RWPE1 (cell line): ENCODE measurements at places on chromosomes 5 and 9.
A peak's percentile ranks its signal among the peaks of the same experiment; 100 is the strongest.

DNA sequence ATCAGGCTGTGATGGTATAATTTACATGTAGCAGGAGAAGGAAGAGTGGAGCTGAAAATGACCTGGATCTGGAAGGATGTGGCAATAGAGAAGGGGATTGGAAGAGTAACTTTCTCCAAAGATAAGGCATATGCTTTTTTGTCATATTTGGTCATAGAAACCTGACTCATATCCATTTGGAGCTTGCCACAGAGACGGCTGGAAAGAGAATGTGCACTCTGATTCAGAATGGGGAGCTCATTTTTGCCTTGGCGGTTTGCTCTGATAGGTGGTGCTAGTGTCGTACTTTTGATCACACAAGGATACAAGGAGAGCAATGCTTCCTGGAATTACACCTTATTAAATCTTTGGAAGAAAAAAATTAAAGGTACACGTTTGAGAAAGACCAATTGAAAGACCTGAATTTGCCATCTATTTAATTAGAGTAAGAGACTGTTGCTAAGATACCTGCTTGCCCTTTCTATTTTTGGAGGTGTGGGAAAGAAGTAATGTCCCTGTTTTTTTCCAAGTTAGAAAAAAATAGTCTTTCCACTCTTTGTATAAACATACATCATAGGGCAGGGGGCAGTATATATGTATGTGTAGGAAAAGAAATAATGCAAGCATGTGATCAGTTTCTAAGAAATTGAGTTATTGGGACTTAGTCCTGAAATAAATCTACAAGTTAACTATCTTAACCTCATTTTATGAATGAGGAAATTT, 5.4 kb downstream of the LSM11 start:
- peak; percentile 64 for DNase-seq

GRCh38 chr9:38182321-38182720, 113.3 kb upstream of the SHB start:
- DNase-seq = no peak

DNA sequence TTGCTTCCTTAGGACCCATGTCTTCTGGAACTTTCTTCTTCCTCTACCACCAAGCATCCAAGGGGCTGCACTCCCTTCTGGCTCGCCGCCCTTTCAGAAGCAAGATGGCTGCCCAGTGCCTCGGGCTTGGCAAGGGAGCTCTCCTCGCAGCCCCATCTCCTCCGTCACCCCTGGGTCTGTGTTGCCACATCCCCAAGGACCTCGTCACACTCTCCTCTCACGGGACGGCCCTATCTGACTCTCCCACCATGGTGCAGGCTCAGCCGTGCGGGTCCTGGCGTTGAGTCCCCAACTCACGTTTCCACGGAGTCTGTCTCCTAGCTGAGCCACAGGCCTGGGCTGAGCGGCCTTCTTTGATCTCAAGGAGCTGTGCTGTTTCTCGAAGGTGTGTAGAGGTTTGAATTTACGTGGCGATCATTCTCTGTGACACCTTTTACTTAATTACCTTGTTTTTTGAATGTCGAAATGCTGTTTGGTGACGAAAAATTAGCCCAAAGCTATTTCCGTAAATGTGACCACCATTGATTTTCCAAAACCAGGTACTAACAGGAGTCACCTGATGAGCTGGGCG, 15.0 kb upstream of the SCGB3A1 start:
- DNase-seq = no peak

- no peak for DNase-seq
Observed at GRCh38 chr5:116340799-116341198, 233.8 kb downstream of the SEMA6A start.

- no peak for DNase-seq
Observed at GRCh38 chr5:116394186-116394867, 180.3 kb downstream of the SEMA6A start.

- DNase-seq = no peak
Observed at GRCh38 chr5:146490089-146490843, 25.7 kb downstream of the GPR151 start.

DNA sequence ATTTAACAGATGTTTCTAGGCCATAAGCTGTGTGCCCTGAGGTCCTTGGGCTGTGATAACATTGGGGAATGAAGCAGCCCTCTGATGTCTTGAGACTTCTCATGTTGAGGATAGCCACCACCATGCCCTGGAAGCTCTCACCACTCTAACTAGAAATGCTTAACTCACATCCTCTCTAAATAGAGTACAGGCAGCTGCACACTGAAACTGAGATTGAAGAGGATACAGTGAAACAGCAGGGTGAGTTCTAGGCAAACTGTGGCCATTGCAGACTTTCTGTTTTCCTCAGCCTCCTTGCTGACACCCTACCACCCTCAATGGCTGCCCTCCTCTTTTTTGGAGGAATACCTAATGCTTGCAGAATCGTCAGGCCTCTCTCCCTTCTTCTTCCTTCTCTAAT, 22.4 kb downstream of the UTP15 start:
- no peak for DNase-seq

GRCh38 chr5:83718195-83718825, 2.3 kb downstream of the HAPLN1 start:
- DNase-seq = peak; percentile 72

GRCh38 chr5:3330442-3330841, 265.2 kb upstream of the IRX1 start:
- DNase-seq = no peak
